ENCODE measurements at places on chromosomes 5 and 9. TPM values are rescaled to one million over a fixed set of nuclear protein-coding genes. Genes with fewer than 3 reads are reported as not detected.
A peak's percentile ranks its signal among the peaks of the same experiment; 100 is the strongest.

GRCh38 chr9:77424993-77425392 is 223.1 kb downstream of the GNA14 start:
- no peaks in the 10 kb centered on the region for H3K27me3 ChIP-seq
- no peaks in the 10 kb centered on the region for H3K36me3 ChIP-seq
- H3K4me1 ChIP-seq = no peaks in the 10 kb centered on the region
- DNase-seq = no peak
- H3K27ac ChIP-seq = no peak overlapping the region

The TAF11L2 gene
- not detected for total RNA-seq

- DNase-seq = no peak
- no peak overlapping the region for H3K4me3 ChIP-seq
- H3K27ac ChIP-seq = no peak overlapping the region
- peaks cover 53% of the 10 kb centered on the region for H3K4me1 ChIP-seq
- H3K27me3 ChIP-seq = no peaks in the 10 kb centered on the region
Measured at GRCh38 chr5:74073257-74073656, 447.3 kb downstream of the ARHGEF28 start.

DNA sequence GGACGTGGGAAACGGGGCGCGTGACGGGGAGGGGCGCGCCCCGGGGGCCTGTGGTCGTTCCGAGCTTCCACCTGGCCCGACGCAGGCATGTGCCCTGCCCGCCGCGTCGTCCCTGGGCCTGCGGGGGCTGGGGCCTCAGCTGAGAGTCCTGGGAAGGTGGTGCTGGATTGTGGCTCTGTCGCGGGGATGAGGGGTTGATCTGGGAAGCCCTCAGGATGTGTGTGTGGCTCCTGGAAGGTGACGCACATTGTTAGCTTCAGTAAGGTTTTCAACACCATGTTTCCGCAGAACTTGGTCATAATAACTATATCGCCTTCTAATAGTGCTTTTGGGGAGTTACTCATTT is 589.1 kb downstream of the MTRR start:
- H3K36me3 ChIP-seq = peaks cover 3% of the 10 kb centered on the region
- H3K27ac ChIP-seq = peak overlapping the region; percentile 84
- H3K4me3 ChIP-seq = peak overlapping the region; percentile 99
- peaks cover 4% of the 10 kb centered on the region for H3K4me1 ChIP-seq
- no peaks in the 10 kb centered on the region for H3K27me3 ChIP-seq
- peak; percentile 21 for DNase-seq

The ACSL6 gene
- not detected for total RNA-seq

DNA sequence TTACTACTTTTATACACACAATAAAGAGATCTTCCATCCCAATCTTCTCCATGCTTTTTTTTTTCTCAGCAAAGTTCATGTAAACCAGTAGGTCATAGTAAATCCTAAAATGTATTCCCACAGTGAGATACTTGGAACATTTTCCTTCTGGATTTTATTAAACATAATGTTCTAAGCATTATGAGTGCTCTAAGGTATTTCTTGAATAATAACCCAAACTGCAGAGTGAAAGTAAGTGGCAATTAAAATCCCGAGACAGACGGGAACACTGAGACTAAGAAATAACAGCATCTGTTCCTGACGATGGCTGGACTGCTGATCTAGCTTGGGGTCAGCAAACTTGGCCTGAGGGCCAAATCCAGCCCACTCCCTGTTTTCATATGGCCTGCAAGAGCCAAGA is 359.8 kb downstream of the ARL15 start:
- no peaks in the 10 kb centered on the region for H3K27me3 ChIP-seq
- no peak overlapping the region for H3K27ac ChIP-seq
- no peaks in the 10 kb centered on the region for H3K4me1 ChIP-seq

- H3K27ac ChIP-seq = peak overlapping the region; percentile 23
- peak; percentile 31 for DNase-seq
- peaks cover 21% of the 10 kb centered on the region for H3K4me1 ChIP-seq
- no peaks in the 10 kb centered on the region for H3K27me3 ChIP-seq
- peak overlapping the region; percentile 85 for H3K4me3 ChIP-seq
Measured at GRCh38 chr9:133991214-133991921, 756 bp downstream of the VAV2 start.

DNA sequence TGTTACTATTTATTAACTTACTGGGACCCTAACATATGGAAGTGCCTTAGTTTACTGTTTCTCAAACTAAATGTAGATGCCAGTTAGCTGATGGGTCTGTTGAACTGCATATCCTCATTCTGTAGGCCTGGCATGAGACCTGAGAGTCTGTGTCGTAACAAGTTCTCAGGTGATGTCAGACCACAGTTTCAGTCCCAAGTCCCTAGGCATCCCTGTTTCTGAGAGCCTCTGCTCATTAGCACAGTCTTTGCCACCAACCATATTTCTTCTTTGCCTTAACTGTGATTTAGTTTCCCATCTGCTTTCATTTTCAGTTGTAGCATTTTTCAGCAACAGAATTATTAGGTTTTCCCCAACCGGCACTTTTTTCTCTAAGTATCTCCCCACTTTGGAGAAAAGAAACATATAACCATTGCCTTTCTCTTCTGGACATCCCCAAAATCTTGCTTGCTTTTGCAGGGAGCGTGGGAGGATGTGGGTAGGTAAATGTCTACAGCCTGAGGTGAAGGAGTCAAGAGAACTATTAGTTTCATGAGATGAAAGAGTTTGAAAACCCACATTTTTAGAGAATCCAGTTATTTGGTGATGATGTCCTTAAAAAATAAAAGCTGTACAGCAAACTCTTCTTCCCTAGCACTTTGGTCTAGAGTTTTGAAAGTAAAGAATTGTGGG is 74.6 kb downstream of the NUDT12 start:
- no peaks in the 10 kb centered on the region for H3K36me3 ChIP-seq
- peak overlapping the region; percentile 35 for H3K27ac ChIP-seq
- no peak overlapping the region for H3K4me3 ChIP-seq
- H3K27me3 ChIP-seq = no peaks in the 10 kb centered on the region

GRCh38 chr9:74173284-74173683 is 323.9 kb upstream of the RORB start:
- H3K27me3 ChIP-seq = 0 out of 2 replicates have a peak, but pooled peaks cover 4% of the 10 kb centered on the region
- no peaks in the 10 kb centered on the region for H3K4me1 ChIP-seq
- H3K36me3 ChIP-seq = no peaks in the 10 kb centered on the region
- no peak overlapping the region for H3K27ac ChIP-seq
